ENCODE measurements at places on chromosomes 1 and 21.

- DNase-seq: no peak
Observed at GRCh38 chr1:232409584-232409983, 220.3 kb downstream of the SIPA1L2 start.

DNA sequence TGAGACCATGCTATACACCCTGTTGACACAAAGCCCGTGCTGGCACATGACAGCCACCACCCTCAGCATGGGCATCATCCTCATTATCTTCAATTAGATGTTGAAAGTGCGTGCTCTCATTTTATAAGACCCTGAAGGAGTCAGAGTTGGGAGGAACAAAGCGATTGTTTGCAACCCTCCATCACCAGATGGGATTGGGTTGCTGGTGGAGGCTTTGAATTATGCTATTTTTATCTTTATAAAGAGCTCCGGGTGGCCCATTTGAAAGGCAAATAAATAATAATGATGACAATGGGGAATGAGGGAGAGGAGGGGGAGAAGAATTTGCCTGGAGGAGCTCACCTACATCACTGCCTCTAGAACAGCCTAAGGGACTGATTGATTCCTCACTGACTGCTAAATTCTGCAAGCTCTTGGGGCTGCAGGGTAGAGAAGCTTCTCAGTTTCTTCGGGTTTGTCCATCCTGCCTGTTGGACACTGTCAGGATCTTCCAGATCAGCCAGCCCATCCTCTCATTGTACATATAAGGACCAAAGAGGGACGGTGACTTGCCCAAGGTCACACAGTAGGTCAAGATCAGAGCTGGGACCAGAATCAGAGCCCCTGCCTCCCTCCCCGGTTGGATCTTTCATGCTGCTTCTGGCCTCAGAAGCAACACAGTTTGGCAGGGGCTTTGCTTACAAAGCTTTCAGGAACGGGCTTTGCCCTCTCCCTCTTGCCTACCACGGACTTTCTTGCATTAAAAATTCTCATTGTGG is 130.9 kb upstream of the ZBTB40 start:
- DNase-seq: no peak

- DNase-seq: no peak
Observed at GRCh38 chr1:79293611-79294010, 287.1 kb upstream of the ADGRL4 start.

DNA sequence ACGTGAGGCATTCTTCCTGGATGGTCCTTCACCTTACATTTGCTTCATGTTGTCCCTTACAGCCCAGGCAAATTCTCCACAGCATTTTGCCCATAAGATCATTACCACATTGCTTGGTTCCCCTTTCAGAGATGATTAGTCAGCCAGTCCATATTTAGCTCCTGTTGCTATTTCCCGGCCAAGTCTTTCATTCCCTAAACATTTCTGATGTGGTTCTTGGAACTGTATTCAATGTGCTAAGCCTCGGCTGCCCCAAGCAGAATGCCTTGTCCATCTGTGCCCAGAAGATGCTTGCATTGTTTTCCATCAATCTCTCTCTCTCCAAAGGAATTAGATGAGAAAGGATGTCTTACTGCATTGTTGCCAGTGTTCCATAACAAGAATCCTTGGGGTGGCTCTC is 420.9 kb upstream of the CAMK1G start:
- DNase-seq: peak; percentile 3

GRCh38 chr21:35204125-35204524 is 155.0 kb upstream of the RUNX1 start:
- no peak for DNase-seq

GRCh38 chr1:156383023-156383422 is 14.0 kb downstream of the RHBG start:
- no peak for DNase-seq

- no peak for DNase-seq
Observed at GRCh38 chr1:234684856-234685255, 74.9 kb upstream of the IRF2BP2 start.

DNA sequence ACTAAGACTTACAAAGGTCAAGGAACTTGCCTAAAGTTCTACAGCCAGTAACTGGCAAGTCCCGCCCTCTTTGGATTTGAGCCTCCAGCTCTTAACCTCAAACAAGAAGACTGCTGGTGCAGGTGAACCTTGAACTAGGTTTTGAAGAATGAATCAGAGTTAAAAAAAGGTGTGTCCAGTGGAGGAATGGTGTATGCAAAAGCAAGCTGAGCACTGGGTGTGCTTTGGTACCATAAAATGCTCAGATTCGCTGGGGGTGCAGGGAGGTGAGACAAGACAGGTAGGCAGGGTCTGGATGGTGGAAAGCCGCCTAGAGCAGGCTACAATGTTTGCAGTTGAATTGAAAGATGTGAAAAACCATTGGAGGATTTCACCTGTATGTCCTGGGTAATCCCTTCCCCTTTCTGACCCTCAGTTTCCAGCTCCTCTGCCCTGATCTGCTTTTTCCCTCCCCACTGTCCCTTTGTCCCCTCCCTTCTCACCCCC is 39.8 kb downstream of the FOXD2 start:
- DNase-seq: no peak

GRCh38 chr21:38012672-38013071 is 96.4 kb upstream of the KCNJ6 start:
- DNase-seq: no peak

DNA sequence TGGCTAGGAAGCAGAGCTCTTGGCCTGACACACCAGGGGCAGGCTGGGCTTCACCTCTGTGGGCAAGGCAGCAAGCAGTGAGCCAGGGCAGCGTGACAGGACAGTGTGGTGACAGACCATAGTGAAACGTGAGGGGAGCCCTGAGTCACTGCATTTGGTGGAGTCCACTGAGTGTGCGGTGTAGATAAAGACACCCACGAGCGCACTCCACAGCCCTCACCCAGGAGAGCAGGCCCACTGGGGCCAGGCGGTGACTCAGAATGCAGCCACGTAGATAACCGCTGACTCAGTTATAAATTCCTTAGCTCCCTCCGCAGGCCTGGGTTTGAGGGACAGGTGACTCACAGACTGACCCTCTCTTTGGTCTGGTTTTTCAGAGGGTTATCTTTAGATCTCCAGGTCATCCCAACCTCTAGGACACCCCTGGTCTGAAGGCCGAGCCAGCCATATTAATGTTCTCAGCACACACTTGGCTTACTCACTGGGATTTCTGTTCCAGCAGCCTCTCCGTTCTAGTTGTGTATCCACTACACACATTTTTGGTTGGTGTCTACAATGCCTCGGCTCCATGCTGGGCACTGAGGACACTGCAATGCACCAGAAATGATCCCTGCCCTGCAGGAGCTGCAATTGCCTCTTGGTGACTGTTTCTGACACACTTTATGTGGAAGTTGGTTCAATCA is 90.2 kb upstream of the TSPAN2 start:
- peak; percentile 91 for DNase-seq

GRCh38 chr1:208078752-208079151 is 165.4 kb downstream of the PLXNA2 start:
- DNase-seq: no peak

GRCh38 chr1:107196973-107197562 is 56.2 kb downstream of the NTNG1 start:
- no peak for DNase-seq

- no peak for DNase-seq
Observed at GRCh38 chr1:8633741-8634501, 183.5 kb downstream of the RERE start.

GRCh38 chr1:221740993-221741702 is 741 bp downstream of the DUSP10 start:
- no peak for DNase-seq

DNA sequence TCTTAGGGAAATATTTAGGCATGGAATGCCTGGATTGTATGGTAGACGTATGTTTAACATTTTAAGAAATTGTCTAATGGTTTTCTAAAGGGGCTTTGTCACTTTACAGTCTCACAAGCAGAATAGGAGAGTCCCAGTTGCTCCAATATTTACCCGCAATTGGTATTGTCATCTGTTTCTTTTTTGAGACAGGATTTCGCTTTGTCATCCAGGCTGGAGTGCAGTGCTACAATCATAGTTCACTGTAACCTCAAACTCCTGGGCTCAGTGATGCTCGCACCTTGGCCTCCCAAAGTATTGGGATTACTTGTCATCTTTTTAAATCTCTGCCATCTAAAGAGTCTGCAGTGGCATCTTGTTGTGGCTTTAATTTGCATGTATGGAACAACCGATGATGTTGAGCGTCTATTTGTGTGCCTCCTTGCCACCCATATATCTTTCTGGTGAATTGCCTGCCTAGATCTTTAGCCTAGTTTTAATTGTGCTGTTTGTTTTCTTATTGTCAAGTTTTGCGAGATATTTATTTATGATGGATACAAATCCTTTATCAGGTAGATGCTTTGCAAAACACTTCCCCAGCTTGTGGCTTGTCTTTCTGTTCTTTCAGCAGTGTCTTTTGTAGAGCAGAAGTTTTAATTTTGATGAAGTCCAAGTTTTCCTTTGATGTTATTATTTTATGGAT is 32.0 kb upstream of the EDARADD start:
- DNase-seq: no peak

- DNase-seq: no peak
Observed at GRCh38 chr1:22776035-22776613, 65.5 kb downstream of the EPHB2 start.

GRCh38 chr1:9996624-9997582 is at the start of gene RBP7:
Gene RBP7 (plus strand): TSS chr1:9997228. CDS start chr1:9997259, 31 bp downstream.
- DNase-seq: no peak

DNA sequence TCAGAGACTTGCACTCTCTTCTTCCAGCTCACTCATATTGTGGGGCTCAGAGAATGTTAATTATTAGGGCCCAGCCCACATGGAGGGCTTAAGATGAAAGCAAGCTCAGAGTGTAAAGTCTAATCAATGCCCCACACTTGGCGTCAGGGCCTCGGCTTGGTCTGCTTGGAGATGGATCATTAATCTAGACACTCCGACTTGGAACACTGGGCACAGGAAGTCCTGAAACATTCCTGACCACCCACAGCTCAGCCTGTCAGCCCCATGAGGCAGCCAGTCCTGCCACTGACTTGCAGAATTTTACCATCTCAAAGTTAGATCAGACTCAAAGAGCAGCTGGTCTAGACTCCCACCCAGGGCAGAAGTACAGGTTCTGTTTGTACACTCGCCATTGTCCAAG is 69.8 kb upstream of the TRABD2B start:
- no peak for DNase-seq

GRCh38 chr21:44448651-44449131 is 6.6 kb upstream of the LRRC3 start:
- no peak for DNase-seq

DNA sequence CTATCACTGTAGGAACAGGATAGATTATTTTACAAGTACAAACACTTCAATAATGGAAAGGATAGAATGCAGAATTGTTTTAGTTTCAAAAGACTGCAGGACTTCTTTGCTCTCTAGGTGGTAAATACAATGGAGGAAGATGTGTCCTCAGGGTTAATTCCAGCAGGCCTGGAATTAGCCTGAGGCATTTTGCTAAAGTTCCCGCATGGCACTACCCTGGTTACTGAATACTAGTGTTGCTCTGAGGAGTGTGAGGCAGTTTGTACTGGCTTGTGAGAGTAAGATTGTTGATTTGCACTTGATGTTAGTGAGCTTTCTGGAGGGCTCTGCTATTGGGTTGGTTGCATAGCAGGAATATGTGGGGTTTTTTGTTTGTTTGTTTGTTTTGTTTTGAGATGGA is 61.4 kb downstream of the FASLG start:
- DNase-seq: no peak

GRCh38 chr1:30706528-30706927 is 16.9 kb downstream of the MATN1 start:
- peak; percentile 44 for DNase-seq

DNA sequence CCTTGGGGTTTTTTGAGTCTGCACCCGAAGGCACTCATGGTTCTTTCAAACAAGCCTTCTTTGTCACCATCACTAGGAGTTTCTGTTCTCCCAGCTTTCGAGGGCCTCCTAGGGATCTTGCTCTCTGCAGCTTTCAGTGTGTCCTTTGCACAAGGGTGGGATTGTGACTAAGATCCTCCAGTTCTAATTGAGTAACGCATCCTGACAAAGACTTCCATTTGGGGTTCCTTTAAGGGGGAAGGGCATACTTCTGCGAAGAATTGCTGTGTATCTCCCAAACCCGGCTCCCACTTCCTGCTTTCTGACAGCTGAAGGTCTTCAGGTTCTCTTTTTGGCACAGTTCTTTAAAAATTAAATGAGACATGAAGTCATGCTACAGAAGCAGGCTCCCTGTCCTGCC is 139.4 kb downstream of the EDEM3 start:
- DNase-seq: no peak

DNA sequence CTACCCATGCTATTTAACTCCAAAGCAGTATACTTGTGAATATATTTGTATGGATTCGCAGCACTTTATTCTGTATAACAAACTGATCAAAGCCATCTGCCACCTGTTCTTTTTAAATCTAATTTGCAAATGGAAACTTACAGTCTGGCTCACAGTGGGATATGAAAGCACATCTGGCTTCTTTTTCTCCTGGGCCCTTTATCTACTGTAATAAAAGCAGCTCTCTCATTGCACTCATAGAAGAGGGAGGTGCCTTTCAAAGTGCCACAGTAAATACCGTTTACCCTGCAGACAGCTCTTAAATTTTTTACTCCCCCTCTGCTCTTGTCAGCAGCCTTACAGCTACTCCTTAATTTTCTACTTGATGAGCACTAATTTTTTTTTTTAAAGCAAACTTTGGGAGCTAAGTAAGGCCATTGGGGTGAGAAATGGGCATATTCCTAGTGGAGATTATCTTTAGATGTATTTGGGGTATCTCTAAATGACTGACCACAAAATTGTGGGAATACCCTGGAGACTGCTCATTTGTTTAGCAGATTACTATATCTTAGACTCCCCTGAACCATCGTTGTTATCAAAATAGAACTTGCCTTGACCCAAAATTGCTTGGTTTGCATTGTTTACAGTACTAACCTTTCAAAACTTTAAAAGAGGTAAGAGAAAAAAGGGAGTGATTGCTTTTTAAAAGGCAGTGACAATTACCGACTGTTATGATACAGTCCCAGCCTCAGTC is 110.1 kb downstream of the VPS13D start:
- no peak for DNase-seq

DNA sequence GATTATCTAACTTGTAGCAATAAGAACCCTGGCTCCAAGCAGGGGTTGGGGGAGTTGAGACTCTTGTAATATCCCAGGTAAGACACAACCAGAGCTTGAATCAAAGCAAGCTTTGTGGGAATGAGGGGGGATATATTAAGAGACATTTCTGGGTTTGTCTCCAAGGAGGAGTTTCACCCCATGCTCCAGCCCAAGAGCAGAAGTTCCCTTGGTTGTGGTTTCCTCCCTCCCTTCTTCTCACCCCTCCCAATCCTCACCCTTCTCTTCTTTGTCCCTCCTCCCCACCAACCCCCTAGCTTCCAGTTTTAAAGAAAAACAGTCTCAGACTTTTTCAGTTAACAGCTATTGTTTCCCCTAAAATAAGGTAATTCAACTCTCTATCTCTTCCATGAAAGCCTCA is 11.9 kb downstream of the TRAF3IP3 start:
- no peak for DNase-seq

DNA sequence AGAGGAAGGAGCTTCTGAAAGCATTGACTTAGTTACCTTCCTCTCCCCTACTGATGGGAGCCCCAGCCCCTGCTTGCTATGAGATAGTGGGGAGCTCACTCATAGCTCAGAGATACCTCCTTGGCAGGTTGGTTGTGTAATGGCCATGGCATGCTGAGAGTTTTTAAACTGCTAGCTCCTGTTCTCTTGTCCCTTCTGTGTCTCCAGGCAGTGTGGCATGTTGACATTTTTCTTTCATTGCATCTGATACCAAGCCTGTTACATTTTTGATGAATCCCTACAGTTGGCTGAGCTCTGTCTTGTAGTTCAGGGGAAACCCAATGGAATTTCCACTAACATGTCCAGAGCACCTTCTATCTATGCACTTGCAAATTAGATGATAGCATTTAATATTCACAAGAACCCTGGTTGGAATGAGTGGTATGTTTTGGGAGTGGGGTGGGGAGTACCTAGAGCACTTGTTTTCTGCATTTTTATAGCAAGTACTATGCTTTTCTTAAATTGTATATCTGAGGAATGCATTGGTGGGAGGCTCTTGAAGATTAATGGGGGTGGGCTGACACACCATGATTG is 39.1 kb upstream of the EFCAB14 start:
- DNase-seq: no peak
